ENCODE measurements at places on chromosomes 3 and 15.

- no peak for DNase-seq
Observed at GRCh38 chr3:13283877-13284264, 136.3 kb downstream of the NUP210 start.

DNA sequence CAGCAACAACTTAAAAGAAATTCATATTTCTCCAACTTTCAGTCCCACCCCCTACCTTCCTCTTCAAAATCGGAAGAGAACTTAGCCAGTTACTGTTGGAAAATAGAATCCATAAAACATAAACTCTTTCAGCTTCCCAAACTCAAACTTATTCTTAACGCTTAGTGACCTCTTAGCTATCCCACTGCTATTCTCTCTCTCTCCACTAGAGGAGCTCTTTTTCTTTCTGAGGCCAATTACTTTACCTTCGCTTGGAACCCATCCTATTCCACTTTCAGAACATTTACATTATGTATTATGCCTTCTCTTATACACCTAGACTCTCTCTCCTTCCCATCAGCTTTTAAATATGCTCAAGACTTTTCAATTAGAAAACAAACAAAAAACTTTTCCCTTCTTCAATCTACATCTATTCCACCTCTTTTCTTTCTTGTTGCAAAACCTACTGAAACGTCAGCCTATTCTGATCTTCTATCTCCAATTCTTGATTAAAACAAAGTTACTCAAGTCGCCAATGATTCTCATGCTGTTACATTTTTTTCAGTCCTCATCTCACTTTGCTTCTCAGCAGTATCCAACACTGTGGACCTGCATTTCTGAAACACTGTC lies 13.4 kb upstream of the GHSR start:
- DNase-seq: peak; percentile 46

DNA sequence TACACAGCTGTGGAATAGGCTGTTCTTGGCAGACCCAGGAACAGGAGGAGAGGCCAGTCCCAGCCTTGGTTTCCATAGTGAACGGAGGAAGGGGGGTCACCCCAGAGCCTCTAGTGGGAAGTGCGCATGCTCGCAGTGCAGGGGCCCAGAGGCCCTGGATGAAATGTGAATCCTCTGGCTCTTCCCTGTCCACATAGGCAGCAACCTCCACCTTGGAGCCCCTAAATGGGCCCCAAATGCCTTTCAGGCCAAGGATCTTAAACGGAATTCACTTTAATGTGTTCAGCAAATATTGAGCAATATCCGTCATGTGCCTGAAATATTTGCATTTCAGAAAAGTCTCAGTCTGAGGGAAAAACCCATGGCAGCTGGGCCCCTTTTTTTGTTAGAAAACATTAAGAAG lies 3.3 kb upstream of the NDN start:
- DNase-seq: no peak

GRCh38 chr3:74027121-74027520 lies 402.4 kb upstream of the PDZRN3 start:
- no peak for DNase-seq

DNA sequence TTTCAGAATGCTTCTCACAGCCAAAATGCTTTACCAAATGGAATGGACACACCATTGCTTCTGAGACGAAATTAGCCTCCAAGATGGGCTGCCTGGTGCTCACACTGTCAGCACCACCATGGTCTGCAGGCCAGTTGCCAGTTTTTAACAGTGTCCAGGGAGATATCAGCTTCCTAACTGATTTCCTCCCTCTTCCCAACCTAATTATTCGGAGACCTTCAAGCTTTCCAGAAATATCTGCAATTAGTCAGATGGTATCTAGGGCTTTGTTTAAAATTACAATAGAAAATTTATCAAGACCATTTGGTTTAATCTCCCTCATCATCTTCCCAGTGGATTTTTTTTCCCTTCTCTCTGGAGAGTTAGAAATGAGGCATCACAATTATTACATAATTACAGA lies 287.5 kb downstream of the ZPLD1 start:
- DNase-seq: no peak

- no peak for DNase-seq
Observed at GRCh38 chr3:72299321-72299802, 514.4 kb upstream of the PROK2 start.

DNA sequence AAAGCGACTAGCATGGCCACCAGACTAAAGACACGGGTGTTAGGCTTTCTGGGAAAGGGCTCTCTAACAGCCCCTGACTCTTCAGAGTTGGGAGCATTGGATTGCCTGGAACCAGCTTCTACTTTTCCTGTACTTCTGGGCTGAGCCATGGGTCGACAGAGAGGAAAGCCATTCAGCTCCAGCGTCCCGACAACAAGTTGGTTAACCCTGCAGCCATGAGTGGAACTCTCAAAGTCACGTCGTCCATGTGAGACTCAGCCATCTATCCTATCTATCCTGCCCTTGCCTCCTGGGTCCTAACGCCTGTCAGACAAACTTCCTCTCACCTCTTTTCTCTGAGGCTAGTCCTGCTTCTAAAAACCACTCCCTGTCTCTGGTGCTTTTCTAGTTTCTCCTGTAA lies 32.6 kb upstream of the TBC1D5 start:
- no peak for DNase-seq

DNA sequence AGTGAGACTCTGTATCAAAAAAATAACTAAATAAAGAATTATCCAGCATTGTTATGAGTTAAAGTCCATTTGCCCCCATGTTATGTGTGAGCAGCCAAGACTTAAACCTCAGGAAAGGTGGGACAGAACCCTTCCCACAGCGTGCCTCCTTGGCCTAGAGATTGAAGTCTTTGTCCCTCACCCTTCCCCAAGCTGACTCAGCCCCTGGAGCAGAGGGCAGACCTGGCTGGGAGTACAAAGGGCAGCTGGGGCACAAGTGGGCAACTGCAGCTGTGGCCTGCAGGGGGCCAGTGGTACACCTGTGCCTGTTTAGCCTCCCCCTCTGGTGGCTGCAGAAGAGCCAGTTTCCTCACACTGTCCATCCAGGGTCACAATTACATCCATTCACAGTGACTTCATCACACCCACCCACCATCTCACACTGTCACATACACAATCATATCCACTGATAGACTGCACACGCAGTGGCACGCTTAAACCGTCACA lies 940 bp upstream of the ACY1 start:
- DNase-seq: peak; percentile 93

- DNase-seq: no peak
Observed at GRCh38 chr15:34609102-34610057, 25.9 kb upstream of the GOLGA8B start.

GRCh38 chr3:98984024-98984423 lies 82.5 kb upstream of the DCBLD2 start:
- DNase-seq: no peak

GRCh38 chr3:100002599-100003350 lies 111.5 kb downstream of the FILIP1L start:
- DNase-seq: peak; percentile 99

DNA sequence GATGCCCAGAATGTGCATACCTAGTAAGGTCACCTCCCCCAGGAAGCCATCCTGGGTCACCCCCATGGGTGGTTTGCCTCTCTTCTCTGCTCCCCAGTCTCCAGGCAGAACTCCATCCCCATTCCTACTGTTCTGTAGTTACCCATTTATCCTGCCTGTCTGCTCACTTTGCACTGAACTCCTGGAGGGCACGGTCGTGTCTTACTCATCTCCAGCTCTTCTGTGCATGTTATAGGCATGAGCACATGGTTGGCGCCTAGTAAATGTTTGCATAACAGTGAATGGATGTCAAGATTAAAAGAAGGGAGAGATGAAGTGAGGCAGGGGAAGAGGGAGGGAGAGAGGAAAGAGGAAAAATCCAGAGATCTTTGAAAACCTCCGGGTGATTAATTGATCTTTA lies 208.4 kb upstream of the TRIM42 start:
- DNase-seq: peak; percentile 84

GRCh38 chr15:85582131-85583079 lies 202.0 kb downstream of the AKAP13 start:
- DNase-seq: peak; percentile 85

GRCh38 chr3:37505415-37505814 lies 331.0 kb upstream of the LRRFIP2 start:
- no peak for DNase-seq

GRCh38 chr3:13728487-13728886 lies 151.4 kb downstream of the WNT7A start:
- no peak for DNase-seq

DNA sequence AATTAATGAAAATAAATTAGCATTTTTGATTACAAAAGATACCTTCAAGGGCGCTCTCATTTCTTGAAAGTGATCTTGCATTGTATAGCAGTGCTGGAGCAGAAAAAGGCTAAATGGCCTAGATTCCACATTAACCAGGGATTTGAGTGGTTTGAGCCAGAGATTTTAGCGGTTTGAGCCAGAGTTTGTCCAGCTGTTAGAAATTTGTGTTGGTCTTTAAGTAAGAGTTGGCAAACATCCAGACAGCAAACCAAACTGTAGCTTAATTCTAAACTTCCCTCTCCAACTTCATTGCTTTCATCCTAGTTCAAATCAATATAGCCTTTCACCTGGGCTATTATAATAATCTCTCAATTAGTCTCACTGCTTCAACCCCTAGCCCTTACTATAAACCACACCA lies 351.7 kb downstream of the IGSF11 start:
- no peak for DNase-seq

GRCh38 chr3:140848666-140849065 lies 93.0 kb upstream of the SLC25A36 start:
- no peak for DNase-seq

DNA sequence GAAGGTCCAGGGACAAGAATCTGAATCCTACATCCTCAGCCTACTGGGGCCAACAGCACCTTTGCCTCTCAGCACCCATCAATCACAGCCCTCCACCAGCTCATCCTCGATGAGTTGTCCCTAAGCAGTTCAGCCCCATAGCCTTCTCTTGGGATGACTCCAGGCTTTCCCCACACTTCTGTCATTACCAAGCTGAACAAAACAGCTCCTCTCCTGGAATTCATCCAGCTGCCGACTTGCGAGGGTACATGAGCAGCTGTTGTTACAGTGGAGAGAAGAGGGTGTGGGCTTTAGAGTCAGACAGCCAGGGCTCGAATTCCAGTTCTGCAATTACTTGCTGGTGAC lies 69.0 kb upstream of the THBS1 start:
- DNase-seq: peak; percentile 5

- peak; percentile 25 for DNase-seq
Observed at GRCh38 chr3:90132197-90132596, 1024.8 kb downstream of the EPHA3 start.

- DNase-seq: no peak
Observed at GRCh38 chr3:46489875-46490274, 7.9 kb upstream of the RTP3 start.

DNA sequence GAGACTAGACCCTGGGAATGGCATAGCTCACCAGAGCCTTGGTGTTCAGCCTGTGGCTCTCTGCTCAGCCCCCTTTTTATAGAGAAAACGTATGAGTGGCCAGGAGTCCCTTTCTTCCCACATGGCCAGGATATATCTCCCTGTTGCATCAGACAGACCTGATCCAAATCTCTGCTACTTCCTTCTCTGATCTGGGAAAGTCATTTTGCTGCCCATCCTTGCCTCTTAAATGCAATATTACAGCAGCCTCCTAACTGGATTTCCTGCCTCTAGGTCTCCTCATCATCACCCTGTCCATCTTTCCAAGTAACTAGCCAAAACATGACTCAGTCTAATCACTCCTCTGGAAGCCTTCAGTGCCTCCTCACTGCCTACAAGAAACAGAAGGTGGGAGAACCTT lies 42.9 kb downstream of the CTDSPL start:
- peak; percentile 56 for DNase-seq

GRCh38 chr15:32778391-32779176 lies 60.8 kb downstream of the GREM1 start:
- DNase-seq: no peak

- no peak for DNase-seq
Observed at GRCh38 chr15:91214675-91215590, 114.9 kb downstream of the SV2B start.

DNA sequence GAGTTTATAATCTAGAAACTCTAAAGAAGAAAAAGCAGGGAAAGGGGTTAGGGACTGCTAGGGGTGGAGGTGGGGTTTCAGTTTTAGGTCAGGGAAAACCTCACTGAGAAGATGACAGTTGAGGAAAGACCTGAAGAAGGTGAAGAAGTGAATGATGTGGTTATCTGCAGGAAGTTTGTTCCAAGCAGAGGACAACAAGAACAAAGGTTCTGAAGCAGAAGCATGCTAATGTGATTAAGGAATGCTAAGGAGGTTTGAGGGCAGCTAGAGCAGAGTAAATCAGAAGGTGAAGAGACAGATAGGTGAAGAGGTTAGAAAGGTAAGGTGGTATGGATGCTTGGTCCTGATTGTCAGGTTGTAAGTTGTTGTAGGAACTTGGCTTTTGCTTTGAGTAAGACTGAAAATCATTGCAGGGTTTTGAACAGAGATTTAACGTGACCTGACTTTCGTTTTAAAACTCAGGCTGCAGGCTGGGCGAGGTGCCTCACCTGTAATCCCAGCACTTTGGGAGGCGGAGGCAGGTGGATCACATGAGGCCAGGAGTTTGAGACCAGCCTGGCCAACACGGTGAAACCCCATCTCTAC lies 8.6 kb downstream of the OXSR1 start:
- no peak for DNase-seq

DNA sequence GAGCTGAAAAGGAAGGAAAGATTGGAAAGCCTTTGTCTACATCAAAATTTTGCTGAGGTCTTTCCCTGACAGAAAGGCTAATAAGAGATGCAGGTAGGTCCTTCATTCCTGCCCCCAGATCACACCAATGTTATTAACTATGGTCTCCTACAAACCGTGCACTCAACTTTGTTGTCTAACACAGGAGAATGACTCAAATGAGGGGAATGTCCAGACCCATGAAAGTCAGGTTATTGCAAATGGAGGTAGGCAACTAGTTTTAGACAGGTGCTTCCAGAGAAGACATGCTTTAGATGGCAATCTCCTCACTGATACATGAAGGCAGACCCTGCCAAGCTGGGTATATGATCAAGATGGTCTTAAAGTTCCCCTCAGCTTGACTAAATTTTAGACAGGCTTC lies 51.0 kb downstream of the NFKBIZ start:
- DNase-seq: peak; percentile 60

DNA sequence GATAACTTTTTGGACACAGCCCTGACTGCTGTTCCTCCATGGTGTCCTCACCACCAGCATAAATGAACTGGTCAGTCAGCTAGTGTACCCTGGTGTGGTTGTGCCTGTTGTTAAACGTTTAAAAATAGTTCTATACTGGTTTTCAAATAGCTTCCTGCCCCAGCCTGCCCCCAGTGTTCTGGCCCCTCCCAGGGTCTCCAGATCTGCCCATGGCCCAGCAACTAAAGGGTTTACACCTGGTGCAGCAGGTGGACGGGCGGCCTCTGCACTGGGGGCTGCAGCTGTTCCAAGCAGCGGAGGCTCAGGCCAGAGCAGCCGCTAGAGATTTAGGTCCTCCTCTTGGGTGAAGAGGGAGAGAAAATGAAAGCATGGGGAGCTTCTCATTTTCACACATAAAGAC lies 6.1 kb upstream of the NR2E3 start:
- no peak for DNase-seq

DNA sequence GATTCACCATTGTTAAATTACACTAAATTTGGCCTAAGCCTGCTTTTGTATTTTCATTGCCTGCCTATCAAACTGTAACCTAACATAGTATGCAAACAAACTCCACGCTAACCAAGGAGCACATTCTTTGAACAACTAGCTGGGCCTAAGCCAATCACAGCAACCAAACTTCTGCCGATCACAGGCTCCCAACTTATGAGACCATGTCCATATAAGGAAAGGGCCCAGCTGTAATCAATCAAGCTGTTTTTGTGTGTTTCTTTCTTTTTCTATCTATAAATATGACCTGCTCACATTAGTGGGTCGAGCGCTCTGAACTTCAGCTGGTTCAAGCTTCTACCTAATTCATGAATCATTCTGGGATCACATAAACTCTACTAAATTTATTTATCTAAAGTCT lies 473.6 kb downstream of the SI start:
- DNase-seq: no peak

All from kidney tubule cell (primary cell).